ENCODE measurements at places on chromosomes 11 and 22.

DNA sequence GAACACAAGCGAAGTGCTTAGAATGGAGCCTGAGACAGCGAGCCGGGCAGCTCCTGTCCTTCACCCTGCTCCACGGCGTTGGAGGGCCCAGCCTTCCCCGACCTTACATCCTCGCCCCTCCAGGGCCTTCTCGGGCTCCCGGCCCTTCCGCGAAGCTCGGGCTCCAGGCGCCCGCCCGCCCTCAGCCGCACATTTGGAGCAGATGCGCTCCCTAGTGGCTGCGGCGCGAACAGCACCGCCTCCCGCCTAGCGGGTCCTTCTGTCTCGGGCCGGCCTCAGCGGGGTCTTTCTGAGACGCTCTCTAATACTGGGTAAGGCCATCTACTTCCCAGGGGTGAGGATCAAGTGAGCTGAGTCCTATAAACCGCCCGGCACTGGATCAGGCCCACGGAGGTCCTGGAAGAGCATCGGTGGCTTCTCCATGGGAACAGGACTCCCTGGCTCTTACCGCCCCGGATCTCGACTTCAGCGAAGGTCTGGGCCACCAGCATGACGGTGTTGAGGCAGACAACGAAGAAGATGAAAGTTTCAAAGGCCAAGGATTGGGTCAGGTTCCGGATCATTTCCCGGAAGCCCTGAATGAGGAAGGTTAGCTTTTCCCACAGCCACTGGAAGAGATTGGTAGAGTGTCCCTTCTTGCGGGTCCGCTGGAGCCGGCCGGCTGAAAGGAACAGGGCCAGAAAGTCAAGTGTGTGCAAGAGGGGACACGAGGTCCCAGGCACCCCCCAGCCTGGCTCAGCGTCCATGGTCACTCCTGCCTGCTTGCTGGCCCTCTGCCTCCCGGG is 3.7 kb downstream of the CATSPER1 start:
- DNase-seq, result peak; percentile 80

DNA sequence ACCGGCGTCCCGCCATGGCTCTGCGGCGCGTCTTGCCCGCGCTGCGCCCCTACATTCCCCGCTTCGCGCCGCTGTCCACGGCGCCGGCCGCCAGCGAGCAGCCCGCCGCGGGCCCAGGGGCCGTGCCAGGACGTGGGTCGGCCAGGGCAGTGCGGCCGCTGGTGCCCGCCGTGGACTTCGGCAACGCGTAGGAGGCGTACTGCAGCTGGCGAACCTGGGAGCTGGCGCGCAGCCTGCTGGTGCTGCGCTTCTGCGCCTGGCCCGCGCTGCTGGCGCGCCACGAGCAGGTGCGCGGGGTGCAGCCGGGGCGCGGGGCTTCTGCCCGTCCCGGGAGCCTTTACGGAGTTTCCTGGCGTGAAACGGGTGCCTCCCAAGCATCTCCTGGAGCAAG is 20.1 kb downstream of the DGCR6L start:
- DNase-seq, result no peak

DNA sequence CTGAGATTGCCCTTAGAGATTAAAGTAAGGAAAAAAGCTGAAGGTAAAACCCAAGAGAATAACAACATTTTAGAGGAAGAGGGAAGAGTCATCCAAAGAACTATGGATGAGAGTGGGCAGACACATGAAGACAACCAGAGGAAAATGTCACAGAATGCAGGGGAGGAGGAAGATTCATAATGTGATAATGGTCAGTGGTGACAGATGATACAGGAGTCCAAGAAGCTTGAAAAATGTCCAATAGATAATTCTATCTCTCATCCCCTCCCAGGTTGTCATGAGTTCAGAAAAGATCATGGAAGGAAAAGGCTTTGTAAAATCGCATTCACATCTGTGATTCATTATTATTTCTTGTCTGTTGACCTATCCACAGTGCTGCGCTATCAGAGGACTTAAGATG is 282.3 kb upstream of the CCDC90B start:
- no peak for DNase-seq

GRCh38 chr11:18987454-18988231 is 48.4 kb upstream of the MRGPRX1 start:
- no peak for DNase-seq

DNA sequence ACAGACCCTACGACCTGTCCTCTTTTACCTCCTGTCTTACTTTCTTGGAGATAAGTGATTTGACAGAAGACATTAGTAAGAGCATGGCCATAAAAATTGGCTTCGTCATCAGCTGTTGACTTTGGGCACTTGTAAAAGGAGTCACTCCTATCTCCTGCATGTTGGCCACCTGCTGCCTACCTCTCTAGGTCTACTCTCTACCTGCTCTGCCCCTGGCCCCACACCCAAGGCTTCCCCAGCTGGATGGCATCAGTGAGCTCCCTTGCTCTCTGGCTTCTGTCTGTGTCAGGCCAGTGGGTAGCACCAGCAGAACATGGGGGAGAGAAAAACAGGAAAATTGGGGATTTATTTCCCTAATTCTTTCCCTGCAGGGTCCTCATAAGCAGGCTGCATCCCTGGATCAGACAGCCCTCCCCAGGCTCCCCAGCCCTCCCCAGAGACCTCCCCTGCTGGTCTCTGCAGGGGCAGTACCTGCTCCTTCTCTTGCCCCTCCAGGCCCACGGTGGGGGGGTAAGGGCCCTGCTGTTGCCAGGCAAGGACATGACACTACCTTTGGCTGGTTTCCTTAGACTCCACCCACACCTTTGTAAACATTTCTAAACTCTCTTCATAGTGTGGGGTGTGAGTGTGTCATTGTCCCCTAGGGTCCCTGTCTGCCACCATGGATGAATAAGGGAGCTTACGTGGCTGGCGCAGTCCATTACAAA is 157.0 kb upstream of the NECTIN1 start:
- DNase-seq, result no peak
